Hippocampal formation (tissue), 2 donors: ENCODE measurements at places on chromosomes 16 and 17.

- no peak for DNase-seq
These were observed 4.7 kb upstream of the AANAT start for GRCh38 chr17:76462556-76463290.

GRCh38 chr16:54847609-54848008, 83.1 kb upstream of the IRX5 start:
- no peak for DNase-seq

GRCh38 chr17:7477392-7478275, 1.8 kb downstream of the ZBTB4 start:
- peak; percentile 52 for DNase-seq

- no peak for DNase-seq
These were observed 91.1 kb downstream of the RGS9 start for GRCh38 chr17:65228287-65228686.

DNA sequence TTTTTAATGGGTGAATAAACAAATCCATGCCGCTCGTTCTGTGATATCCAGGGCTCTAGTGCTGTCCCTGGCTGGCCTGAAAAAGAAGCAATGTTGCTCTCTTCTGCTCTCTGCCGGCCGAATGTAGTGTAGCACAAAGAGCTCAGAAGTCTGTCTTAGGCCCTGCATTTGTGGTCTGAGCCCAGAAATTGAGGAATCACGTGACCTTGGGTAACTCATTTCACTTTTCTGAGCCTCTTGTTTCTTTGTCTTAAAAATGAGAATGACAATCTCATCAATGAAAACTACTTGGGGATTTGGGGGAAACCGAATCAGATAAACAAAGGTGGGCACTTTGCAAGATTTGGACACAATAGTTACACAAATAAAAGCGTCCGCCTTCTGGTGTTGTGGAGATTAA, 381.6 kb upstream of the ASIC2 start:
- peak; percentile 40 for DNase-seq

GRCh38 chr16:11674818-11675560, 6.7 kb downstream of the SNN start:
- no peak for DNase-seq

DNA sequence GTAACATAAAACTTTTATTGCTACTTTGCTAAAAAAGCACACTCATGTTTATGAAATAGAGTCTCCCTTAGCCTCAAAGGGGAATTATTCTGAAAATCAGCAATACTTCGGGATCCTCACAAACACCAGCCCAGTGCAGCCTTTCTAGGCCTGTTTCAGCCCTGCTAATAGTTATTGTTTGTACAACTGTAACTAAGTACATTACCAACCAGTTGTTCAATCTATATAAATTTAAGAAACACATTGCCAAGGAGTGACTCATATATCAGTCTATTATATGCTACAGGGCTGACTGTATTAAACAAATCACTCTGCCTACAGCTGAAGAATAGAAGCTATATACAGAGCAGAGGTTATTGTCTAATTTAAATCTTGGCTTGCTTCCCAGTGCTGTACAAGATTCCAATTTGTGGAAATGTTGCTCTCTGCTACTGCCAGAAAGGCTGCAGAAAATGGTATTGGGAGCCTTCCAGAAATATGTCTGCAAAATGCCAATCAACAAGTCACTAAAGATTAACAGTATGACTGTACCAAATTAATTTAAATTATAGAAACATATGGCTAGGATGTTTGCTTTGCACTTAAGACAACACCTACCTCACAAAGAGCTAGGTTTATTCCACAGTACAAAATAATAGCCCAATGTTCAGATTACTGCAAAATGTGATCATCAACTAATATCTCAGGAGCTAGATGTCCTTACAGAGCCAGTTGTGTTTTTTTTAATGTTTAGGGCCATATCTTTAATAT, 49.7 kb downstream of the TOX3 start:
- DNase-seq = peak; percentile 28

- DNase-seq = no peak
These were observed 3.2 kb downstream of the GJD3 start for GRCh38 chr17:40361063-40361924.

DNA sequence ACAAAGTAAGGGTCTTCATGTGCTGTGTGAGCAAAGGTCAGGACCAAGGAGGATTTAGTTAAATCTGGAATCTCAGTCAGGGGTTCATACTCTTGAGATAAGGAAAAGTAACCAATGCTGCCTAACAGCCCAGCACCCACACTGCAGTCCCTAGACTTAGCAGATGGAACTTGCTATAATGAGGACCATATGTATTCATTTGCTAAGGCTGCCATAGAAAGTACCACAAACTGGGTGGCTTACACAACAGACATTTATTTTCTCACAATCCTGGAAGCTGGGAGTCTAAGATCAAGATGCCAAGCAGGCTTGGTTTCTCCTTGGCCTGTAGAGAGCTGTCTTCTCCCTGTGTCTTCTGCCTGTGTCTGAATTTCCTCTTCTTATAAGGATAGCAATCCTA, 20.8 kb downstream of the ZP2 start:
- no peak for DNase-seq

GRCh38 chr16:56414366-56414765, 11.0 kb downstream of the AMFR start:
- DNase-seq = no peak

DNA sequence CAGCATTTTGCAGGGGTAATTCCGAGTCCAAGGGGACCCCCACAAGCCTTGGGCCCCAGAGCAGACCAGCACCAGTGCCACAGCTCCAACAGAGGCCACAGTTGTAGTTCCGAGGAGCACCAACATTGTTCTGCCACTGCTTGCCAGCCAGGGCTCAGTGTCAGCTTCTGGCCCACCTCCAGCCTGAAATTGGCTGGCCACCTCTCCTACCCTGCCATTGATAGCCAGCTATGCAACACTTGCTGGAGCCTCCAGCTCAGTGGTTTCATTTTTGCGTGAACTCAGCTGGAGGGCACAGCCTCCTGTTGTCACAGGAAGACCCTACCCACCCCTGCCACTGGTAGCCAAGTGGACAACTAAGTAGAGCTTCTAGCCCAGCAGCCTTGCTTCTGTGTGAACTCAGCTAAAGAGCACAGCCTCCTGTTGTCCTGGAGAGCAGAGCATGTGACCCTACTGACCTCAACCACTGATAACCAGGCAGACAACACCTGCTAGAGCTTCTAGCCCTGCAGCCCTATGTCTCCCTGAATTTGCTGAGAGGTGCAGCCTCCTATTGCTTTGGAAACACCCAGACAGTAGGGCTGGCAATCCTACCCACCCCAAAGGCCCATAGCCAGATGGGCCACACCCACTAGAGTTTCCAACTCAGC, 24.9 kb downstream of the HYDIN start:
- no peak for DNase-seq

DNA sequence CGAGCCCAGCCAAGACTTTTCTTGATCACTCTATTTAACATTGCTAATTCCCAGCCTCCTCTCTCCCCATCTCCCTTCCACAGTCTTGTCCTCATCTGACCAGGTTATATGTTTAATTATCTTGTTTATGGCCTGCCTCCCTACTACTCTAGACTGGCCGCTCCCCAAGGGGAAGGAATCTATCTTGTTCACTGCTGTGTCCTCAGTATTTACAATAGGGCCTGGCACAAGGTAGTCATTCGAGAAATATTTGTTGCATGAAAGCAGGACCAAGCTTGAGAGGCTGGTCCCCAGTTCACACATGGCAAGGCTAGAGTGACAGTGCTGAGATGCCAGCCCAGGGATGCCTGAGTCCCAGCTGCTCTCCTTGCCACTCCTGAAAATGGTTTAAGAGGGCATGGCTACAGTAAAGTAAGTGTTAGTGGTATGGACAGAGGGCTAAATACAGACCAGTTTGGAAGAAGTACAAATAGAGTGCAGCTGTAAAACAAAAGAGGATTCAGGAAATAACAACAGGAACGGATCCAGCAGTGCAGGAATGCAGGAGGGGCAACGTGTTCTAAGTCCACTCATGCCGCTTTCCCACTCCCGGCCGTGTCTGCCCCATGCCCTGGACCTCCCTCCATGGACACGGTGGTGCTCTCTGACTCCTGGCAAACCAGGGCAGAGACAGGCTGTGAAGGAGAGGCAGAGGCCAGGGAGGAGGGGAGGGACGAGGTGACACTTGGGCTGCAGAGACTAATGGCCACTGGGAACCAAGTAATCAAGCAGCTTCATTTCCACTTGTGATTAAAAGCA, 65.6 kb downstream of the TOM1L2 start:
- DNase-seq = no peak

- no peak for DNase-seq
These were observed 10.4 kb downstream of the KRT37 start for GRCh38 chr17:41413982-41414381.

- no peak for DNase-seq
These were observed 66.0 kb downstream of the USP32 start for GRCh38 chr17:60325730-60326524.

- DNase-seq = no peak
These were observed 41.0 kb downstream of the SLC7A5 start for GRCh38 chr16:87828071-87828906.
